Thymus (tissue), 14 donors: ENCODE measurements at places on chromosomes 11 and 22. TPM values are rescaled to one million over a fixed set of nuclear protein-coding genes. Genes with fewer than 3 reads are reported as not detected.

The VPREB1 gene
- total RNA-seq = 2.5 TPM

The ANGPTL5 gene
- not detected for total RNA-seq

The SPDYC gene
- not detected for total RNA-seq

The TEX12 gene
- 0.09 TPM for total RNA-seq

The ATXN10 gene
- 111 TPM for total RNA-seq

The ADM2 gene
- total RNA-seq = 1.5 TPM
